ENCODE measurements at places on chromosomes 7 and 10. TPM values are rescaled to one million over a fixed set of nuclear protein-coding genes. Genes with fewer than 3 reads are reported as not detected.

Gene AGR3
- total RNA-seq, result not detected

Gene RASA4B
- 1.1 TPM for total RNA-seq

Gene CPA5
- total RNA-seq, result not detected

Gene CPVL
- total RNA-seq, result 497 TPM

Gene TSPAN12
- total RNA-seq, result 5.7 TPM

Gene PAOX
- 1.0 TPM for total RNA-seq

Gene ODAD2
- not detected for total RNA-seq

Gene PRSS37
- not detected for total RNA-seq

Gene FAM131B
- total RNA-seq, result not detected

Gene PHF14
- 48.5 TPM for total RNA-seq

Gene RNF32
- not detected for total RNA-seq

Gene VAX1
- total RNA-seq, result 1.3 TPM

Gene ZNF736
- 0.74 TPM for total RNA-seq

Gene TMEM26
- not detected for total RNA-seq

Gene SYCE1
- not detected for total RNA-seq

Gene CYP3A7
- total RNA-seq, result not detected

Gene ITIH2
- total RNA-seq, result not detected

Gene C7orf57
- total RNA-seq, result 0.79 TPM

Gene HOXA9
- total RNA-seq, result not detected

Gene TMEM236
- 0.03 TPM for total RNA-seq

Gene AOAH
- total RNA-seq, result 0.05 TPM

Gene ZNF804B
- not detected for total RNA-seq
